Fibroblast of mammary gland (primary cell): ENCODE measurements at places on chromosomes 1 and 21.

- DNase-seq, result no peak
These were observed 67.8 kb upstream of the IPO9 start for GRCh38 chr1:201761178-201761577.

DNA sequence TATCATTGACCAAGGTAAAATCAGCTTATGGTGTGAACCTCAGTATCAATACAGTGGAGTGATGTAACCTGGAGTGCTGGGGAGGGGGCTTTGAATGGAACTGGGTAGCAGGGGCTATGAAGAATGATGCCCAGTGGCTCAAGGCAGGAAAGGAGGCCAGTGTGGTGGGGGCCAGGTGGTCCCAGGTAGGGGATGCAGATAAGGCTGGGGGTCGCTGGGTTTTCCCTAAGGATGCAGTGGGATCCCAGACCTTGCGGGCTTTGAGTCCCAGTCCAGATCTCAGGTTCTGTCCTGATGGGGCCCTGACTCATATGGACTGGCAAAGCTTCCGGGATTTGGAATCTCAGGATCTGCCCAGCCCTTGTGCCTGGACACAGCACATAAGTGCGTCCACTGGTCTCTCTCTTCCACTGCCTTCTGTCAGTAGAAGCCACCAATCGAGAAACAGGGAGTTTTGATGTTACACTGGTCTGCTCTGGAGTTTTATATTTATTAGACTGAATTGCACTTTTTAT is 52.0 kb downstream of the S100B start:
- no peak for DNase-seq

GRCh38 chr1:60483509-60483908 is 409.9 kb upstream of the C1orf87 start:
- no peak for DNase-seq

GRCh38 chr1:34923490-34923889 is 6.0 kb downstream of the DLGAP3 start:
- DNase-seq, result no peak

GRCh38 chr1:202283991-202284390 is 57.7 kb downstream of the UBE2T start:
- DNase-seq, result peak; percentile 91

DNA sequence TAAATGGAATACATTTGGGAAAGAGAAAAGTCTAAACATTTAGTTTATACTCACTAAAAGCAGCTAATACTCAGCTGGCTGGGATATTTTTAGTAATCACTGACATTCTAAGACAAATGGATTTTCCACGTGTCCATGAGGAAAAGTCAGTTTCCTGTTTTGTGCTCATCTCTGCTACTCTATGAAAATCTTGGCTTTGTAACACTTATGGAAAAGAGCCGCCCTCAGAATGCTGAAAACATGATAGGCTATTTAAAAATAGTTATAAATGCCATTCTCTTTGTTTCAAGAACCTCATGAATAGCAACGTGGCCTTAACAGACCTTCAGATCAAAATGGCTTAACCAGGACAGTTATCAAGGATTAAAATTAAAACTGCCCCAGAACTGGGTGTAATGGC is 29.9 kb downstream of the MRAP start:
- DNase-seq, result peak; percentile 57

GRCh38 chr1:65458730-65459396 is 38.4 kb downstream of the LEPR start:
- peak; percentile 54 for DNase-seq

- DNase-seq, result peak; percentile 67
These were observed 310.7 kb downstream of the DUSP10 start for GRCh38 chr1:221431068-221431651.
